ENCODE measurements at places on chromosomes 2 and 18. TPM values are rescaled to one million over a fixed set of nuclear protein-coding genes. Genes with fewer than 3 reads are reported as not detected.

GRCh38 chr2:195590199-195590860 is 66.7 kb upstream of the SLC39A10 start:
- H3K27ac ChIP-seq = no peak overlapping the region
- no peaks in the 10 kb centered on the region for H3K36me3 ChIP-seq
- H3K4me1 ChIP-seq = peaks cover 4% of the 10 kb centered on the region
- DNase-seq = no peak
- peaks cover 29% of the 10 kb centered on the region for H3K27me3 ChIP-seq

DNA sequence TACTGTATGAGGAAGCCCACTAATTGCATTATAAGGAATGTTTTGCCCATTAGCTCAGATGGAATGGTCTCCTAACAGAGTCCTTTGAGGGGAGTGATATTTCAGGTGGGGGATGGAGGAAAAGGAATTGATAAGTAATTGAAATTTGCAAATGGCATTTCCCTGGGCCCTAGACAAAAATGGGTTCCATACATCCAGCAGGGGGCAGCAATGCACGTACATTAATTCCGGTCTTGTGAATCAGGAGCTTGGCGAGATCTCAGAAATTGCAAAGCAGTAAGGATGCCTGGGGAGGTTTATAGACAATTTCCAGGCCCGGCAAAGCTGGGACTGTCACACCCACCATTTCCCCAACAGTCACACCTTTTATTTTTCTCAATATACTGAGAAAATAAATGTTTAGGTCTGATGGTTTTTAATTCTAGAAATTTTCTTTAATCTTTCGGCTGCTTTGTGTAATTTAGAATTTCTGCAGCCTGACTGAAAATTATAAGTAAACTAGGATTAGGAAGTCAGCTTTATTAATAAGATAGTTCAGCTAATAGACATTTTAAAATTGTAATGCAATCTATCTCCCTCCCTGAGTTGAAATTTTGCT is 122.8 kb downstream of the LYPD1 start:
- H3K4me1 ChIP-seq = peaks cover 6% of the 10 kb centered on the region
- no peaks in the 10 kb centered on the region for H3K36me3 ChIP-seq
- no peak overlapping the region for H3K27ac ChIP-seq
- peak; percentile 89 for DNase-seq
- H3K27me3 ChIP-seq = no peaks in the 10 kb centered on the region

- no peaks in the 10 kb centered on the region for H3K36me3 ChIP-seq
- no peak for DNase-seq
- H3K27ac ChIP-seq = no peak overlapping the region
- no peak overlapping the region for H3K4me3 ChIP-seq
- H3K4me1 ChIP-seq = no peaks in the 10 kb centered on the region
Measured at GRCh38 chr2:222228054-222228453, 70.7 kb downstream of the PAX3 start.

- no peaks in the 10 kb centered on the region for H3K36me3 ChIP-seq
- no peaks in the 10 kb centered on the region for H3K4me1 ChIP-seq
- no peak overlapping the region for H3K4me3 ChIP-seq
- H3K27me3 ChIP-seq = no peaks in the 10 kb centered on the region
Measured at GRCh38 chr2:197626965-197627625, 48.3 kb downstream of the RFTN2 start.

GRCh38 chr2:237159006-237159911 is 73.6 kb downstream of the COPS8 start:
- H3K36me3 ChIP-seq = no peaks in the 10 kb centered on the region
- no peak overlapping the region for H3K4me3 ChIP-seq
- DNase-seq = no peak
- no peaks in the 10 kb centered on the region for H3K4me1 ChIP-seq
- no peak overlapping the region for H3K27ac ChIP-seq

DNA sequence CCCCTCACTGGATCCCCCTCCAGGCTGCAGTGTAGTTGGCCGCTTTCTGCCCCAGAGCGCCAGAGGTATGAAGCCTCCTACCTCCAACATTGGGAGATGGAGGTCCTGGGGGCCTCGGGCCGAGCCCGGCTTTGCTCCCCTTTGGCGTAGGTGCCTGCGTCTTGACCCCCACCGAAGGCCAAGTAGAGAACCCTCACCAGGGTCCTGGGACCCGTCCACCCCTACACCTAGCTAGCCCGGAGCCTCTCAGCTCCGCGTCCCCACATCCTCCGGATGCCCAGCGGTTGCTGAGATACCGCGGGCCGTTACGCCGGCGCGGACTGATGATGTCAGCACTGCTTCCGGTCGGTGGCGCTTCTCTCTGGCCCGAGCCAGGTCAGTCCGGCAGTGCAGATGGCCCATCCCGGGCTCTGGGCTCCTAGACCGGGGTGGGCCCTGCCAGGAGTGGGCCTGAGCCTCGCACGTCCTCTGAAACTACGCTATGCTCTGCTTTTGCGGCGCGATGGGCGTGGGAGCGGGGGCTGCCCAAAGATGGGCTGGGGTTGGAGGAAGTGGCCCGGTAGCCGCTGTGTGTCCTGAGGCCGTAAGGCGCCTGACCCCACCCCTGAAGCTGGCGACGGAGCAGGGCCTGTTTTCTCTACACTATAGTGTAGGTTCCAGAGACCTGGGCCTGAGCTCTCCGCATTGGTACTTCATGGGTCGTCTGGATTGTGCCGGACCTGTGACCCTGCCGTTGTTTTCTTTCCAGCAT is at the start of the genes GLB1L and STK16:
GLB1L (minus strand) TSS at position 297 of the 751 bp plus-strand sequence. CDS start 1,871 bp downstream, outside the sequence.
STK16 (plus strand) TSS at position 332 of the 751 bp plus-strand sequence. CDS start 521 bp downstream, outside the sequence.
- peaks cover 17% of the 10 kb centered on the region for H3K4me1 ChIP-seq
- peak; percentile 98 for DNase-seq
- peak within 1 kb of the TSS; percentile 92 for H3K4me3 ChIP-seq
- H3K27ac ChIP-seq = peak within 1 kb of the TSS; percentile 42
- H3K36me3 ChIP-seq = peaks cover 14% of the 10 kb centered on the region

DNA sequence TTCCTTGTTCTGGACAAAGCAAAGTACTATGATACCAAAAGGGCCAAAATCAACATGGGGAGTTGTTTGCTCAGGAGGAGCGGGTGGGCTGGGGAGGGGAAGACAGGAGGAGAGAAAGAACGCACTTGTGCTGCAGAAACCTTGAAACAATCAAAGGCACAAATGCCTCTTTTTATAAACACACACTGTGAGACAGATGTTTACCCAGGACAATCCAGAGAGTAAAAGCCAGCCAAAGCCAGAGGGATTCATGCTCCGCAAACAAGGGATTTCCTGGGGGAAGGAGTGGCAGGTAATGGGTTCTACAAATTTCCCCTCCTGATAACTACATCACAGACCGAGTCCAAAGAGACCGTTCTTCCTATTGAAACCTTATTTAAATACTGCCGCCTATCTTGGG is 323.5 kb upstream of the SKOR2 start:
- no peaks in the 10 kb centered on the region for H3K27me3 ChIP-seq
- no peak overlapping the region for H3K4me3 ChIP-seq
- H3K4me1 ChIP-seq = peaks cover 9% of the 10 kb centered on the region
- DNase-seq = no peak
- H3K36me3 ChIP-seq = no peaks in the 10 kb centered on the region
- H3K27ac ChIP-seq = no peak overlapping the region

GRCh38 chr2:229658004-229658403 is 56.4 kb downstream of the DNER start:
- no peaks in the 10 kb centered on the region for H3K36me3 ChIP-seq
- no peak for DNase-seq
- no peak overlapping the region for H3K27ac ChIP-seq
- no peak overlapping the region for H3K4me3 ChIP-seq

DNA sequence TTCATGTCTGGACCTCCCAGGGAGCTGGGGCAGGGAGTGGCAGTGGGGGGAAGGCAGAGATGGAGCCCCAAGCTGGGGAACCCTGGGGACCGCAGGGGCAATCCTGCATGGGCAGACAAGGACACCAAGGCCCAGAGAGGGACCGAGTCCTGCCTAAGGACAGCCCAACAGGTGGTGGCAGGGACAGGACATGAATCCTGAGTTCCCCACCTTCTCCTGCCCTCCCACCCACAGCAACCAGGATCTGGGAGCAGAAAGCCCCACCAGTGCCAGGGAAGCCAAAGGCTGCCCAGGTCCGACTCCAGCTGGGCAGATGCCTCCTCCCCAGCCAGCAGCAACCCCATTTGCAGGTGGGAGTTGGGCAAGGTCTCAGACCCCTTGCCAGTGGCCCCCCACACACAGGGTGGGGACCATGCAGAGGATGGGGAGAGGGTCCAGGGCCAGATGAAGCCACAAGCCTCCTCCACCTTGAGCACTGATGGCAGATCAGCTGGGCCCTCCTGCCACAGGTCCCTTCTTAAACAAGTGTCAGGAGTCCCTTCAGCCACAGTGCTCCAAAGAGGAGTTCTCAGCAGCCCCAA is 6.3 kb downstream of the ADRA2B start:
- peak; percentile 49 for DNase-seq
- H3K4me1 ChIP-seq = peaks cover 8% of the 10 kb centered on the region
- no peaks in the 10 kb centered on the region for H3K36me3 ChIP-seq
- H3K4me3 ChIP-seq = no peak overlapping the region

- H3K4me1 ChIP-seq = no peaks in the 10 kb centered on the region
- DNase-seq = no peak
- H3K4me3 ChIP-seq = no peak overlapping the region
- no peak overlapping the region for H3K27ac ChIP-seq
- H3K36me3 ChIP-seq = no peaks in the 10 kb centered on the region
Measured at GRCh38 chr2:220143336-220143735, 515.9 kb downstream of the SLC4A3 start.

GRCh38 chr2:120904830-120905234 is 169.2 kb downstream of the GLI2 start:
- H3K27me3 ChIP-seq = no peaks in the 10 kb centered on the region
- H3K36me3 ChIP-seq = no peaks in the 10 kb centered on the region
- H3K4me3 ChIP-seq = no peak overlapping the region
- peak overlapping the region; percentile 44 for H3K27ac ChIP-seq
- H3K4me1 ChIP-seq = peaks cover under 1% of the 10 kb centered on the region

- H3K4me3 ChIP-seq = no peak overlapping the region
- peaks cover 88% of the 10 kb centered on the region for H3K27me3 ChIP-seq
- peak; percentile 81 for DNase-seq
- no peaks in the 10 kb centered on the region for H3K36me3 ChIP-seq
Measured at GRCh38 chr2:238846628-238847418, 1.1 kb upstream of the TWIST2 start.

GRCh38 chr2:73890301-73891092 is 2.3 kb upstream of the ACTG2 start:
- H3K27me3 ChIP-seq = no peaks in the 10 kb centered on the region
- no peaks in the 10 kb centered on the region for H3K36me3 ChIP-seq
- H3K27ac ChIP-seq = no peak overlapping the region
- H3K4me3 ChIP-seq = no peak overlapping the region

DNA sequence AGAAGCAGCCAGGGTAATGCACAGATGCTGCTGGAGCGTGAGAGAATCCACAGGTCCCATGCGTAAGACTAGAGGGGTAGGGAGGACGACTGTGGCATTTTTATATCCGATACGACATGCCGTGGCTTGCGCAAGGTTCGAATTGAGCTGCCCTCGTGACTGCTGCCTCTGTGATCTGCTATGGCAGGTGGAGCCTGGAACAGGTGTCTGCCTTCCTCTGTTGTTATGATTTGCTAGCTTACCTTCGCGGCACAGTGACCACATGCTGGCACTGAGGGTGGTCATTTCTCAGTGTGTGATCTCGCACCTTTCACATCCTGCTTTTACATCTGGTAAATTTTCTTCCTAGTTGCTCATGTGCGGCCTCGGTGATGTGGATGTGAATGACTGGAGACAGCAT is 240.2 kb downstream of the ALPK2 start:
- H3K27ac ChIP-seq = no peak overlapping the region
- no peaks in the 10 kb centered on the region for H3K4me1 ChIP-seq
- peaks cover 59% of the 10 kb centered on the region for H3K36me3 ChIP-seq
- no peaks in the 10 kb centered on the region for H3K27me3 ChIP-seq
- DNase-seq = peak; percentile 22
- no peak overlapping the region for H3K4me3 ChIP-seq

Gene CD8B
- total RNA-seq = not detected

Gene NTSR2
- total RNA-seq = not detected

Gene SLC9A4
- 0.08 TPM for total RNA-seq

Gene TCF7L1
- 90.6 TPM for total RNA-seq

Gene RAB6C
- 0.22 TPM for total RNA-seq

Gene TBC1D8
- total RNA-seq = 12.3 TPM

All from endodermal cell (in vitro differentiated cells).